ENCODE measurements at places on chromosomes 2 and 18.

DNA sequence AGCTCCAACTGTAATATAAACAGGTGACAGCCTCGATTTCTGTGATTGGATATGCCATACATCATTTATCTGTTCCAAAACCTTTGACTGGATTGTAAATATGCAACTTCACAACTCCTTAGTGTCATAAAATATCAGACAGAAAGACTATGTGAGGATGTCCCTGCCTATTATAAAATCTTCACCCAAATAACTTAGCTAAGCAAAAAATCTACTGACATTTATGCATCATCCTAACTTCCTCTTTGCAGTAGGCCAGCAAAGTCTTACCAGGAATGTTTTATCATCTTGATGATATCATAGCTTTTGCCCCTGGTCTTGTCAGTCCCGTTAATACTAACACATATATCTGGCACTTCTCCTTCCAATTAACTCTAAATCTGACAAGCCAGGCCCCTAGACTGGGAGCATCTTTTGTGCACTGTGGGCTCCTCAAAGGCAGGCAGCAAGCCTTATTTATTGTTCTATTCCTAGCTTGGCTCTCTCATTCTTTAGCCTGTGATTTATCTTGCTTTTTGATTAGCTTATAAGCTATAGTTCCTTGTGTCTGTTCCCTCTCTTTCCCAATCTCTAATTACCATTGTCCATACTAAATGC lies 356.5 kb upstream of the HNMT start:
- no peak for DNase-seq

DNA sequence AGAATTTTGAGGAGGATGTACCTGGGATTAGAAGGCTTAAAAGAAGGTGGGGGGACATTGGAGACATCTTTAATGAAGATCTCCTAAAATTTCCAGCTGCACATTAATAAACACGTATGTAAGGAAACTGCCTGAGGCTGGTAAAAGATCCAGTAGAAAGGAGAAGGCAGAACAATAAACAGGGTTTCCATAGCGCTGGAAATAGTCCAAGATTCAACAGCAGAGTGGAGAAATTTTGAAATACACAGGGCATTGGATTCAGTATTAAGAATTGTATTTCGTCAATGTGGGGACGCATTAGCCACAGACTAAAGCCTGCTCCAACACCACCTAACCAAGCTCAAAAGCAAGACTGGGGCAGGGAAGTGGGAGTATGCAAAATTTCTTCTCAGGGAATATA lies 606.9 kb upstream of the NRXN1 start:
- DNase-seq: no peak

DNA sequence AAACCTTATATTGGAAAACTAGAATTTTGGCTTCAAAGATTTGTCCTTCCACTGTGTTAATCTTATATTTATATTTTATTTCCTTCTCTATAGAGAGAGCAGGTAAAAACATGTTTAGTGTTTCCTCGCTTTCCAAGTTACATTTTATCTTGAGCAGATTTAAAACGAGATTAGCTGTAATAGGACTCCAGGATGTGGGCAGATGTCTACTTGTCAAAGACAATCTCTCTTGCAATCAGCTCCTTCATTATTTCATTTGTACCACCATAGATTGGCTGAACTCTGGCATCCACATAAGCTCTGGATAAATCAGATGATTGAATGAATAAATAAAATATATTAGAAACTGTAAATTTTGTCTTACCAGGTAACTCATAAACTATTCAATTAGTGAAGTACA lies 17.5 kb upstream of the KANSL1L start:
- DNase-seq: no peak

- peak; percentile 28 for DNase-seq
Measured at GRCh38 chr18:8450013-8450412, 159.2 kb upstream of the RAB12 start.

GRCh38 chr2:134178138-134178877 lies 75.6 kb upstream of the MGAT5 start:
- no peak for DNase-seq
